Spinal cord (tissue), 10 donors: ENCODE measurements at places on chromosomes 1 and 21. TPM values are rescaled to one million over a fixed set of nuclear protein-coding genes. Genes with fewer than 3 reads are reported as not detected.
A peak's percentile ranks its signal among the peaks of the same experiment; 100 is the strongest.

- no peak overlapping the region for H3K27ac ChIP-seq
- no peak overlapping the region for H3K4me3 ChIP-seq
- peaks cover 18% of the 10 kb centered on the region for H3K4me1 ChIP-seq
- no peak for DNase-seq
- H3K27me3 ChIP-seq, result peaks cover 6% of the 10 kb centered on the region
- no peaks in the 10 kb centered on the region for H3K36me3 ChIP-seq
Observed at GRCh38 chr1:211328084-211328694, 1.6 kb downstream of the TRAF5 start.

The SYNC gene
- total RNA-seq, result 10.6 TPM

DNA sequence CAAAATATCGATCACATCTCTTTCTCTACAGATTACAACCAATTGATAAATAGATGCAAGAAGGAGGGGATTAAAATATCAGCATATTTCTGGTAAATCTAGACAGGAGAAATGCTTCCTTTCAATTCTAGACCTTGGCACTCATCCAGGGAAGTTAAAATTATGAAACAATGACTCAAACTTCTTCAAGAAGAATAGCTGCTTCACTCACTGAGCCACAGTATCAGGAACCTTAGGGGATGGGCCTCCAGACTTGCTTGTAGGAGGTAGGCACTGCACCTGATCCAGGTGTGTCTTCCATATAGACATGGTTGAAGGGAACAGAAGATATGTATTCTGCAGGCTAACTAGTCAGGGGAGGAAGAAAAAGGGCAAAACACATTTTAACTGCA lies 9.8 kb downstream of the SLAMF7 start:
- no peak for DNase-seq
- no peak overlapping the region for H3K4me3 ChIP-seq
- H3K27me3 ChIP-seq, result peaks cover 2% of the 10 kb centered on the region
- no peaks in the 10 kb centered on the region for H3K36me3 ChIP-seq
- no peak overlapping the region for H3K27ac ChIP-seq
- no peaks in the 10 kb centered on the region for H3K4me1 ChIP-seq

DNA sequence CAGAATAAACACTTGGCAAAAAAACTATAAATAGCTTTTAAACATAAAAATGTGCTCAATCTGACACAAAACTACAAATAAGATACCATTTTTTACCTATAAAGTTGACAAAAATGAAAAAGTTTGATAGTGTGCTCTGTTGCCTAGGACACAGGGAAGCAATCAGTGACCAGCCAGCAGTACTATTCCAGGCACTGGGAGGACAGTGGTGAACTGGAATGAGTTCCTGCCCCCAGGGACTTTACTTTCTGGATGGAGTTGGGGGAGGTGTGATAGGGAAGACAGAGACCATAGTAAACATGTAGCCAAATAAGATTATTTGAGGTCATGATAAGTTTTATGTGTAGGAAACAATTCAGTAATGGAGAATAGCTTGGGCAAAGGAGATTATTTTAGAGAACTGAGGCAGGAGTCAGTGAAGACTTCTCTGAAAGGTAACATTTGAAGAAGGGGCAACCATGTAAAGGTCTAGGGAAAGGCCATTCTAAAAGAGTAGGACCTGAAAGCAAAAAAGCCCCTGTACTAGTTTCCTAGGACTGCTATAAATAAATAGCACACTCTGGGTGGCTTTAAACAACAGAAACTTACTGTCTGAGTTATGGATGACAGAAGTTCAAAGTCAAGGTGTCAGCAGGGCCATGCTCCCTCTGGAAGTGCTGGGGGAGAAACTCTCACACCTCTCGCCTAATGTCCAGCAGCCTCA lies 42.0 kb downstream of the EEIG2 start:
- H3K27ac ChIP-seq, result no peak overlapping the region
- H3K27me3 ChIP-seq, result no peaks in the 10 kb centered on the region
- no peak overlapping the region for H3K4me3 ChIP-seq
- H3K36me3 ChIP-seq, result peaks cover 3% of the 10 kb centered on the region
- DNase-seq, result no peak

The RNU1-1 gene
- total RNA-seq, result 29,651 TPM

GRCh38 chr1:151175041-151175741 lies 590 bp downstream of the TMOD4 start:
- DNase-seq, result peak; percentile 90
- H3K36me3 ChIP-seq, result peaks cover 63% of the 10 kb centered on the region
- peaks cover 16% of the 10 kb centered on the region for H3K4me1 ChIP-seq
- peak overlapping the region; percentile 64 for H3K27ac ChIP-seq
- H3K27me3 ChIP-seq, result no peaks in the 10 kb centered on the region

GRCh38 chr1:175075572-175076568 lies 8.2 kb downstream of the TNN start:
- H3K27ac ChIP-seq, result no peak overlapping the region
- no peaks in the 10 kb centered on the region for H3K27me3 ChIP-seq
- H3K4me1 ChIP-seq, result peaks cover 19% of the 10 kb centered on the region
- DNase-seq, result no peak

GRCh38 chr1:1092894-1093609 lies 18.9 kb upstream of the RNF223 start:
- no peaks in the 10 kb centered on the region for H3K4me1 ChIP-seq
- no peak overlapping the region for H3K27ac ChIP-seq
- no peak overlapping the region for H3K4me3 ChIP-seq
- no peaks in the 10 kb centered on the region for H3K27me3 ChIP-seq
- no peak for DNase-seq

GRCh38 chr1:62126579-62127290 lies 67.9 kb upstream of the L1TD1 start:
- peaks cover 3% of the 10 kb centered on the region for H3K36me3 ChIP-seq
- H3K27me3 ChIP-seq, result no peaks in the 10 kb centered on the region
- DNase-seq, result peak; percentile 26
- no peak overlapping the region for H3K27ac ChIP-seq
- H3K4me1 ChIP-seq, result no peaks in the 10 kb centered on the region
- no peak overlapping the region for H3K4me3 ChIP-seq

DNA sequence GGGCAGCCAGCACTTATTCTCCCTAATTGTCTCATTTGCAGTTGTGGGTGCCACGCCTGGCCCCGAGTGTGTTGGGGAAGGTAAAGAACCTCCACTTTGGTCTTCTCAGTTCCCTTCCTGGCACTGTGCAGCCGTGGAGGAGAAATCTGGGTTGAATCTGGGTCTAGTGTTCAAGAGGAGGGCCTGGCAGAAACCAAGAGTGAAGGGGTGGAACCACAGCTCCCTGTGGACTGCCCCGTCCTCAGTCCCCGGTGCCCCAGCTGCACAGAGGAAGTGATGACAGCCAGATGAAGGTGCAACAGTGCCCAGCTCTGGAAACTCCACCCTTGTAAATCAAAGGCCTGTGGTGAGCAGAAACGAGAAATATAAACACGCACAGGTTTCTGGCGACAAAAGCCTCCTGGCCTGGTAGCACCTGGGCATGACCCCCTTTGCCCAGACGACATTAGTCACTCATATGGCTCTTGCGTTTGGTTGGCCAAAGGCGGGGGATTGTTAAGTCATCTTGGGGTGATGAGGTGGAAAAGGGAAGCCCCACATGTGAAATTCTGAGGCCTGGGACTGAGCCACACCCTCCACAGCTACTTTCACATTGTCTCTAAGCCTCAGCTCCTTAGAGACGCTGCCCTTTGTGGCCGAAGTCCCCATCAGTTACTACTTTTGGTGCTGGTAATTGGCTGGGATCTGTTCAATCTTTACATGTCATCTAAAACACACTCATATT lies 4.2 kb upstream of the ECE1 start:
- no peaks in the 10 kb centered on the region for H3K36me3 ChIP-seq
- H3K4me1 ChIP-seq, result peaks cover 20% of the 10 kb centered on the region
- DNase-seq, result no peak
- no peak overlapping the region for H3K4me3 ChIP-seq
- H3K27ac ChIP-seq, result no peak overlapping the region

- no peak overlapping the region for H3K27ac ChIP-seq
- DNase-seq, result peak; percentile 79
- H3K27me3 ChIP-seq, result no peaks in the 10 kb centered on the region
Observed at GRCh38 chr1:171226747-171227370, 21.4 kb upstream of the FMO1 start.

- peaks cover 3% of the 10 kb centered on the region for H3K4me1 ChIP-seq
- no peak for DNase-seq
- no peak overlapping the region for H3K27ac ChIP-seq
- H3K27me3 ChIP-seq, result no peaks in the 10 kb centered on the region
- no peak overlapping the region for H3K4me3 ChIP-seq
Observed at GRCh38 chr1:211547710-211548109, 31.3 kb downstream of the SLC30A1 start.

- no peaks in the 10 kb centered on the region for H3K27me3 ChIP-seq
- no peaks in the 10 kb centered on the region for H3K36me3 ChIP-seq
- DNase-seq, result no peak
- H3K4me3 ChIP-seq, result no peak overlapping the region
- peaks cover 9% of the 10 kb centered on the region for H3K4me1 ChIP-seq
Observed at GRCh38 chr1:87224201-87224600, 104.5 kb upstream of the LMO4 start.

DNA sequence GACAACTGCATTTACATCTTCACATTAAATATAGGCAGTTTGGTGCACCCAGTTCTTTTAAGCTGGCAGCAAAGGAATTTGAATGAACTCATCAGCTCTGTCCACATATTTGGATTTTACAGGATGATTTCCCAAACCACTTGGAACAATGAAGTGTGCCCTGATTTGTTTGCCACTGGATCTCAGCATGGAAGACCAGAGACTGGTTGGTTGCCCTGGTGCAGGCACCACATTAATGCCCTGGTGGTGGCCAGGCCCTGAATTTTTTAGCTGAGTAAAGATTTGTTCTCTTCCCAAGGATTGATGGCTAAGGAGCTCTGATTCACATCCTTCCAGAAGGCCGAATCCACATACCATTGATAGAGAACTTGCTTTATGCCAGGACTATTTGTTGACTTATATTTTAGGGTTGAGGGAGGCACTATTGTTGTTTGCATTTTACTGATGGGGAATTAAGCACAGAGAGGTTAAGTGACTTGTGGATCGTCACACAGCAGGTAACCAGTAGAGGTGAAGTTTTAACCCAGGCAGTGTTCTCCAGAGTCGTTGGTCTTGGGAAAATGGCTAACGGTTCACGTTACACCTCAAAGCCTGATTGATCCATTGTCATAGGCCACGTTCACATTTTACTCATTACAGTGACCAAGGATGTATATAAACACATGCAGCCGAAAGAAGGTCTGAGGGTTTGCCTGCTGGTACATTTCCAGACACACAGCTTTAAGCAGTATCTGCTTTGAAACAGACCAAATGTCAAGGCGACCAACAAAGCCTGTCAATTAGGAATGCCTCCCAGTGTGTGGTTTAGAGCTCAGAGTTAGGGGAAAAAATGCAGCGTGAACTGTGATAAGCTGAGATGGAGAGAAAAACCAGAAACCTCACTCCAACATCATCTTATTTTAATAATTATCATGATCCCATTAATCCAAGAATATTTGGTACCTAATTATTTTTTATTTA lies 50.7 kb downstream of the KAZN start:
- no peak for DNase-seq
- no peak overlapping the region for H3K27ac ChIP-seq
- no peak overlapping the region for H3K4me3 ChIP-seq
- no peaks in the 10 kb centered on the region for H3K27me3 ChIP-seq

DNA sequence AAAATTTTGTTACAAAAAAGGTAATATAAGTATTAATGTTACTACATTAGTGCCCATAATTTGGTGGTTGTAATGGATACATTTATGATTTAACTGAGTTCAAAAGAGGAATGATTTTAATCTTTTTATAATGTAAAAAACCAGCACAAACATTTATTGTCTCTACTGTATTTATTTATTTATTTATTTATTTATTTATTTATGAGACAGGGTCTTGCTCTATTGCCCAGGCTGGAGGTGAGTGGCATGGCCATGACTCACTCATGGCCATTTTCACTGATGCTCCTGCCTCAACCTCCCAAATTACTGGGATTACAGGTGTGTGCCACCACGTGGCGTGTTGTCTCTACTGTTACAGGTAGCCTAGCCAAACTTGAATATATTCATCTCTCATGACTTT lies 21.9 kb downstream of the SPEN start:
- no peak overlapping the region for H3K4me3 ChIP-seq
- peaks cover 6% of the 10 kb centered on the region for H3K4me1 ChIP-seq

DNA sequence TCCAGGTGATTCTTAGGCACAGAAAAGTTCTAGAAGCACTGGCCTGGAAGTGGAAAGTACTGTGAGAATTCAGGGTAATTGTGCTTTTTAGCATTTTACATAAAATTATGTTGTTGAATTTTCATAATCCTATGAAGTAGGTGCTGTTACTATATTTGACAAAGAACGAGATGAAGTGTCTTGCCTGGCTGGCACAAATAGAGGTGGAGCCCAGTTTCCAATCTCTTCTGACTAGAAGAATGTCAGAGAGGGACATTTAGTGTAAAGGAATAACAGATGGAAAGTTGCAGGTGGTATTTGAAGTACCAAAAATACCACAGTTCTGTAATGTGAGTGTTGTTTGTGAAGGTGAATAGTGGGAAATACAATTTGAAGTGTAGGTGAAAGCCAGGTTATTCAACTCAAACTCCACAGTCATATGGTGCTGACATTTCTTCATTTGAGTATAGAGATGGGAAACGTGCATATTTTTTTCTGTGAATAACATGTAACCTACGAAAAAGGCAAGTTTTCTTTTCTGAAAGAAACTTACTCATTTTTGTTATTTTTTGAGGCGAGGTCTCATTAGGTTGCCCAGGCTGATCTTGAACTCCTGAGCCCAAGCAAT lies 3.5 kb upstream of the TMCO2 start:
- no peak for DNase-seq
- H3K27ac ChIP-seq, result no peak overlapping the region
- no peaks in the 10 kb centered on the region for H3K4me1 ChIP-seq
- H3K36me3 ChIP-seq, result no peaks in the 10 kb centered on the region

DNA sequence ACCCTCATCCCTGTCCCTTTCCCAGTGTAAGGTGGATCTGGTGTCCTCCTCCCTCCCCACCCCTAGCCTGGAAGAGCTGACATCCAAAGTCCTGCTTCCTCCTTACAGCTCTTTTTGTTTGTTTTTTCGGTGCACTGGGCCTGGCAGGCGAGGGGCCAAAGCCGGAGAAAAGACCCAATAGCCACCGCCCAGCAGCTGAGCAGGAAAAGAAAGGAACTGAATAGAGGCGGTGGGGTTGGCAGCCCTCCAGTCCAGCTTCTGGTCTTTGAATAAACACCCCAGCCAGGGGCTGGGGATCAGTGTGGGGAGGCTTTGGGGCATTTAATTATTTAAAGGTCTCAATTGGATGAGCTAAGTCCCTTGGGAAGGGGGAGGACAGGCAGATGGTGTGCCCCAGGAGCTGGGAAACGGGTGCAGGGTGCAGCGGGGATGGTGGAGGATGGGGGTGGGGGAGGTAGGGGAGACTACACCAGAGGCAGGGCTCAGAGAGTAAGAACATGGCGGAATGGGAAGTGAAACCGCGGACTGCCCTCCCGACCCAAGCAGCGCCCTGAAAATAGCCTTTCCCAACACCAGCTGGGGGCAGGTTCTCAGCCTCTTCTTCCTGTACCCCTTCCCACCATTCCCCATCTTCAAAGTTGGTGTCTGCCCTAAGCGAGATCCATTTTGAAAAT lies 20.2 kb downstream of the BTG2 start:
- H3K27ac ChIP-seq, result peak overlapping the region; percentile 97
- H3K4me1 ChIP-seq, result peaks cover 60% of the 10 kb centered on the region
- H3K27me3 ChIP-seq, result no peaks in the 10 kb centered on the region
- no peak for DNase-seq
- H3K36me3 ChIP-seq, result no peaks in the 10 kb centered on the region

GRCh38 chr1:37372302-37372701 lies 102.1 kb upstream of the ZC3H12A start:
- no peaks in the 10 kb centered on the region for H3K4me1 ChIP-seq
- H3K27ac ChIP-seq, result no peak overlapping the region
- H3K27me3 ChIP-seq, result no peaks in the 10 kb centered on the region
- no peak overlapping the region for H3K4me3 ChIP-seq
- no peaks in the 10 kb centered on the region for H3K36me3 ChIP-seq
- DNase-seq, result no peak

The SLC25A34 gene
- total RNA-seq, result 0.59 TPM

- peaks cover 29% of the 10 kb centered on the region for H3K4me1 ChIP-seq
- H3K4me3 ChIP-seq, result no peak overlapping the region
- H3K27me3 ChIP-seq, result peaks cover 33% of the 10 kb centered on the region
- no peak overlapping the region for H3K27ac ChIP-seq
Observed at GRCh38 chr1:156931211-156931952, 10.9 kb downstream of the LRRC71 start.
